ENCODE measurements at places on chromosomes 2 and 18. TPM values are rescaled to one million over a fixed set of nuclear protein-coding genes. Genes with fewer than 3 reads are reported as not detected.

DNA sequence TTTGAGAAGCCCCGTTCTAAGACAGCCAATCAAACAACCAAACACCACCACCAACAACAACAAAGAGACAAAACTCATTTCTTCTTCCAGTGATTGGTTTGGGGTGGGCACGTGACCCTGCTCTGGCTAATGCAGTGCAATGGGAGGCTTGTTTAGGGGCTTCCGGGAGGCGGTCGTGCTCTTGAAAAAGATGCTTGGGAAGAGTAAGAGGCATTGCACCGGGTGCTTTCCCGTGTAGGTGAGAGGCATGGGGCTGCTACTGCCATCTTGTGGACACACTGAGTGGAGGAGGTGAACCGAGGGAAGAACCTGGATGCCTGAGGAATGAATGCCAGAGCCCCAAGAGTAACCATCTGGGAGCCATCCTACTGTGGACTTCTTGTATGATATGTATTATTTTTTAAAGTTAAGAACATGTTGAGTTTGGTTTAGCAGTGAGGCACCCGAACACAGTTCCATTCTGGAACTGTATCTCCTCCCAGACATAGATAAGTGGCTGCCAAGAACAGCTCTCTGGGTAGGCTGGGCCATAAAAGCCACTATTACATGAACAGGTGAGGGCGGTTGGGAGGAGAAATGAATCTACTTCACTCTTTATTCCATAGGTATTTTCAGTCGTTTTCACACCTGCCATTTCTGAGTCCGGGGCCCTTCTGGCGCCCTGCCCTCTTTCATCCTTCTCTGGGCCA, 19.1 kb upstream of the ARHGAP25 start:
- peak; percentile 71 for DNase-seq

GRCh38 chr2:47087051-47087450, 68.1 kb downstream of the STPG4 start:
- DNase-seq: no peak

GRCh38 chr2:159454185-159454584, 162.2 kb downstream of the BAZ2B start:
- DNase-seq: no peak

DNA sequence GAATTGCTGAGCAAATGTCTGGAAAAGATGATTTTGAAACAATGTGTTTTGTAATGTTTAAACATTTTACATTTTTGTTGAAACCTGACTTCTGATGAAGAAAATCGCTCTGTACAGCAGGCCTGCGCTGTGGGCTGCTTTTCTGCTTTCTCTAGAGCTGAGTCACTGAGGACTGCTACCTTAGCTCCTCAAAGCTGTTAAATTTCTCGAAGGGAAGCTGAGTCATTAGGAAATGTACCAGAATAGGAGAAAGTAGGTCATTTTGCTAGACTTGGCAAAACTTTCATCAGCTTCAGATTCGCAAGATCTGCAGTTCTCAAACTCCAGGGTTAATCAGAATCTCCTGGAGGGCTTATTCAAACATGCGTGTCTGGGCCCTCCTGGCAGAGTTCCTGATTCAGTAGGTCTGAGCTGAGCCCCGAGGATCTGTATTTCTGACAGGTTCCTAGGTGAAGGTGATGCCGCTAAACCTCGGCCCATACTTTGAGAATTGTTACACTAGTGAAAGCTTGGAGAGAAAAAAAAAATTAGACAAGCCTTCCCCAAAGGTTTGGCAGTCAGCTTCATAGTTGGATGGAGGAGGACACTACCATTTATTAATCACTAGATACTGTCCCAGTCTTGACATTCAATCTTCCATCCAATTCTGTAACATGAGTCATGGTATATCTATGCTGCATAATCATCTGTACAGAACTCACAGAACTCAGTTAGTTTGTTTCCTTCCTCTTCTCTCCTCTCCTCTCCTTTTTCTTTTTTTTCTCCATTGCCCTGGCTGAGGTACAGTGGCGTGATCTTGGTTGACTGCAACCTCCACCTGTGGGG, 297.6 kb downstream of the PARD3B start:
- DNase-seq: peak; percentile 76

Gene SLC9A4
- not detected for total RNA-seq

DNA sequence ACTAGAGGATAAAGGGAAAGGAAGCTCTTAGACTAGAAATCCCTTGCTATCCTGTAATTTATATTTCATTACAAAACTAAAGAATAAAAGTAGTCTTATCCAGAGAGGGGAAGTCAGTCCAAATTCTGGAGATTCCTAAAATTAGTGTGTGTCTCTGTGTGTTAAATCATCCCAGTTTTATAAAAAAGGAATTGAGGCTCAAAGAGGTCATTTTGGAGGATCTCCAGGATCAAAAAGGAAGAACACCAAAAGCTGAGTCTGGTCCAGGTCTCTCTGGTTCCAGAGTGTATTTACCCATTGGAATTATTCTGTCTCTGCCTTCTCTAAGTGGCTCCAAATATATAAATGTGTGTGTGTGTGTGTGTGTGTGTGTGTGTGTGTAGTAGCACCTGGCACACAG, 166.7 kb downstream of the NRXN1 start:
- no peak for DNase-seq

- DNase-seq: peak; percentile 27
These were observed 73.5 kb downstream of the MYO1B start for GRCh38 chr2:191318729-191319078.

Data from H4 (cell line).